ENCODE measurements at places on chromosomes 13 and 19. TPM values are rescaled to one million over a fixed set of nuclear protein-coding genes. Genes with fewer than 3 reads are reported as not detected.

DNA sequence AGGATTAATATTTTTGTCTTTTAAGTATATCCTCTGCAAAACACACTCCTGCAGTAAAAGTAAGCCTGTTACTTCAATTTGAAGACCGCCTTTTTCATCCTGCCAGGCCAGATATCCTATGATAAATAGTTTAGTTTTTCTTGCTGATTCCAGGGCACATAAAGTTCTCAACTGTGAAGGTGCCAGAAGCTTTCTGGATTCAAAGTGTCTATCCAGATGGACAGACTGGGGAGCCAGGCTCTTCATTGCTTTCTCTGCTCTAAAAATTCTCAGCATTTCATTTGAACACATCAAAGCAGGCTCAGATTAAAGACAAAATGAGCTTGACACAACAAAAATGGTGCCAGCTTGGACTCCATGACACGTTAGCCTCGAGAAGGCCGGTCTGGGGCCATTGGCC lies 53.6 kb upstream of the UBL3 start:
- no peak for DNase-seq

DNA sequence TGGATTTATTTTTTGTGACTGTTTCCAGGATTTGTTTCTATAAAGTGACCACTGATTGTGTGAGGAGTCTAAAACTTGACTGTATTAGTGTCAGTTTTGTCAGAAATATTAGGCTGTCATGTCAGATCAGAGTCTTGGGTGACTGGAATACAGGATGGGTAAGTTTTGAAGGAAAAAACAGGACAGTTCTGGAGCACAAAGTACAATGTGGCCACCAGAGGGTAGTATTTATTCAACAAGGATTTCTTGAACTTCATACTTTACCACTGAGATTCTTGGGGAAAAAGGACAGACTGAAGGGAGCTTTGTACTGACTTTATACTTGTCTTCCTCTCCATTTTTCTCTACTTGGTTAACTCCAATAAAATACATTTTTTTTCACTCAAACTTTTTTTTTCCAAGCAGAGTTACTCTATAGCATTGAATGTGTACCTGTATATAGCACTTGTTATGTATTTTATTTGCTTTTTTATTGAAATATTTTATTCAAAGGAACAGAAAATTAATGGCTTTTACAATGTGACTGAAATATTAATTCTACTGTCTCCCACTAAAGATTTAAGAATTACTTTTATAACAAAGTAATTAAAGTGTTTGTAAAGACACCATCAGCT lies 51.1 kb downstream of the LMO7 start:
- DNase-seq, result no peak

Gene NLRP9
- polyA plus RNA-seq, result not detected

Gene SIX5
- 6.6 TPM for polyA plus RNA-seq

Gene ZNF490
- 3.7 TPM for polyA plus RNA-seq

Gene KLK2
- not detected for polyA plus RNA-seq
